ENCODE measurements at places on chromosomes 11 and 22. TPM values are rescaled to one million over a fixed set of nuclear protein-coding genes. Genes with fewer than 3 reads are reported as not detected.

GRCh38 chr11:64021757-64022093 is 14.0 kb upstream of the FLRT1 start:
- no peaks in the 10 kb centered on the region for H3K4me1 ChIP-seq
- no peaks in the 10 kb centered on the region for H3K27me3 ChIP-seq
- no peak overlapping the region for H3K4me3 ChIP-seq
- no peak overlapping the region for H3K27ac ChIP-seq

DNA sequence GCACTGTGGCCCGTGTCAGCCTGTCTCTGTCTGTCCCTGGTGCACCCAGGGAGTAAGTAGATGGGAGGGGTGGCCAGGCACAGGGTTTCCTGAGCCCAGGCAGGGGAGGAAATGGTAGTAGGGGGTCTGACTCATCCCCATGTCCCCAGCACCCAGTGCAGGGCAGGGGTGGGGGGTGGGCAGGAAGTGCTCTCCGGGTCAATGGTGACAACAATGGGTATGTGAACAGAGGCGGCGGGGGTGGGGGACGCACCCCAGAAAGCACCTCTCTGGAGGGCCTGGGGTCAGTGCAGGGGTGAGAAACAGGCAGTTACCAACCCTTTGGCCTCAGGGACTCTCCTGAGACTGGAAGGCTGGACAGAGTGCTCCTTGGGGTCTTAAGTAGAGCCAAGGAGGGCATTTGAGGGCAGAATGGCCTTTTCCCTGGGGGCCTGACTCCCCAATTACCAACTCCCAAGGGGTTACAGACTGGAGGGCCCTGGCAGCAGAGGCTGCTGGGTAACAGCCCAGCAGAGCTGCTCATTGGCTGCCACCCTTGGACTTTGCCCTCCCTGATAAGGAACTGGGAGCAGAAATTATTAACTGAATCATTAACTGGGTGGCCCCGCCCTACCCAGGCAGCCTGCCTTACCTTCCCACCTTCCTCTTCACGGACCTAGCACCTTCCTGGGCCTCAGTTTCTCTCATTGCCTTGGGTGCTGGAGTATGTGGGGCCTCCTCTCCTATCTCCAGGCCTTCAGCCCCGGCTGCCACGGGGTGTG is 4.2 kb downstream of the MYRF start:
- no peak for DNase-seq
- H3K36me3 ChIP-seq: no peaks in the 10 kb centered on the region
- H3K4me1 ChIP-seq: 0 out of 2 replicates have a peak, but pooled peaks cover 3% of the 10 kb centered on the region
- no peak overlapping the region for H3K27ac ChIP-seq

The ST3GAL4 gene
- total RNA-seq: 53.3 TPM

DNA sequence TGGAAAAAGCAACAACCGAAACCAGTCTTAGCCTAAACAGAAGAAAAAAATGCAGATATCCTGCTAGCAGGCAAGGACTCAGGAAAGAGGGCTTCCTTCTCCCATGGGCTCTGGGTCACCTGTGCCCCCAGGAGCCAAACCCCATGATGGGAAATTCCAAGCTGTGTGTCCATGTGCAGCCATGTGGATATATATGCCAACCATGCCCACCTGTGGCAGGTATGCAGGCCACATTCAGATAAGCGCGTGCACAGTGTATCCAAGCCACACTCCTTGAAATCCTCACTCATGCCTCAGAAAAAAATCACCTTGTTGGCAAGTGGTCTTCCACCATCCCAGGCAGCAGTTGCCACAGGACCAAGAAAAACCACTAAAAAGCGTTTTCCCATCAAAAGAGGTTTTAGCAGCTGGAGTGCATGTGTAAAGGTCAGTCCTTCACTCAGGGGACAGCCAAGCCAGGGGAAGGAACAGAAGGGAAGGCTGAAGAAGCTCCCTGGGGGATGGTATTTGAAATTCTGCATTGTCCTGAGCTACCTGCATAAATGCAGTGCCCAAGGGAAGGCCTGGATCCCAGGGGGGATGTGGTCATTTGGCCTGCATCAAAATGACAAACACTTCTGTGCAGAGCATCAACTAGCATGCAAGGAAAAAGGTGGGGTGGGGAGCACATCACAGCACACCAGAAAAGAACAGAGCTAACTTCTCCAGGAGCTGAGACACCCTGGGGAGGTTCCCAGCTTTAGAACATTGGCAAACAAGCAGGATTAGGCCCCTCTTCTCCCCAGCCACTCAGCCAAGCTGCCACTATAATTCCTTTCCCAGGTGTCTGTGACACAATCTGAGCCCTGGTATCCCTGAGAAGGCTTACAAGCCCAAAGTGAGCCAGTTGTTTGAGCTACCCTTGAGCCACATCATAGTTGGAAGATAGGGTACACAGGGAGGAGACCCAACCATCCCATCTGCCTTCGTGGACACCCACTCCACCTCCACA is 76.2 kb downstream of the GALNT18 start:
- no peak for DNase-seq
- no peaks in the 10 kb centered on the region for H3K4me1 ChIP-seq
- no peak overlapping the region for H3K4me3 ChIP-seq
- H3K27ac ChIP-seq: no peak overlapping the region
- no peaks in the 10 kb centered on the region for H3K36me3 ChIP-seq

- H3K27me3 ChIP-seq: 0 out of 2 replicates have a peak, but pooled peaks cover 16% of the 10 kb centered on the region
- no peaks in the 10 kb centered on the region for H3K36me3 ChIP-seq
- H3K27ac ChIP-seq: no peak overlapping the region
- no peak overlapping the region for H3K4me3 ChIP-seq
Observed at GRCh38 chr11:121459413-121460017, 6.7 kb upstream of the SORL1-AS1 start.

The OR5A1 gene
- not detected for total RNA-seq

DNA sequence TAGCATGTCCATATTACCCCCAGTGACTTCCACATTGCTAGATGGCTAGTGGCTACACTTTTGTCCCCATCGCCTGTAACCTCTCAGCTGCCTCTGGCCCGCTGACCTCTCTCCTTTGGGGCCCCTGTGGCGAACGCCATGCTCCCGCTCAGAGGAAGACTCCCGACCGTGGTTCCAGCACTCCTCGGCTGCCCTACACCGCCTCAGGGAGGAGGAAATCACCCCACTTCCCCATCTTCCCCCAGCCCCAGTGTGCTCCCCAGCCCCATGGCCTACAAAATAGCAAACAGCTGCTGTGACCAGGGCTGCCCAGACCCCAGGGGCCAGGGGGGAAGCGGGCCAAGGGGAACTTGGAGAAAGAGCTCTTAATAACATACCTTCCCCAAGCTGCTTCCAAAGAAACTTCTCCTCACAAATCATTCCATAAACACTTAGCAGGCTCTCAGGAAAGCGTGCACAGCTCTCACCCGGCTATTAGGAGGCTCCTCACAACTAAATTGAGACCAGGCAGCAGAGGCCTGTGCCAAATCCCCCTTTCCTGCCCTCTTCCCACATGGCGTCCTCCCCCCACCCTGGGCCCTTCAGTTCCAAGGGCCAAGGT is 63.5 kb upstream of the WNT11 start:
- H3K27me3 ChIP-seq: 0 out of 2 replicates have a peak, but pooled peaks cover 4% of the 10 kb centered on the region
- no peak overlapping the region for H3K27ac ChIP-seq
- H3K36me3 ChIP-seq: no peaks in the 10 kb centered on the region
- no peak overlapping the region for H3K4me3 ChIP-seq
- peaks cover 26% of the 10 kb centered on the region for H3K4me1 ChIP-seq

DNA sequence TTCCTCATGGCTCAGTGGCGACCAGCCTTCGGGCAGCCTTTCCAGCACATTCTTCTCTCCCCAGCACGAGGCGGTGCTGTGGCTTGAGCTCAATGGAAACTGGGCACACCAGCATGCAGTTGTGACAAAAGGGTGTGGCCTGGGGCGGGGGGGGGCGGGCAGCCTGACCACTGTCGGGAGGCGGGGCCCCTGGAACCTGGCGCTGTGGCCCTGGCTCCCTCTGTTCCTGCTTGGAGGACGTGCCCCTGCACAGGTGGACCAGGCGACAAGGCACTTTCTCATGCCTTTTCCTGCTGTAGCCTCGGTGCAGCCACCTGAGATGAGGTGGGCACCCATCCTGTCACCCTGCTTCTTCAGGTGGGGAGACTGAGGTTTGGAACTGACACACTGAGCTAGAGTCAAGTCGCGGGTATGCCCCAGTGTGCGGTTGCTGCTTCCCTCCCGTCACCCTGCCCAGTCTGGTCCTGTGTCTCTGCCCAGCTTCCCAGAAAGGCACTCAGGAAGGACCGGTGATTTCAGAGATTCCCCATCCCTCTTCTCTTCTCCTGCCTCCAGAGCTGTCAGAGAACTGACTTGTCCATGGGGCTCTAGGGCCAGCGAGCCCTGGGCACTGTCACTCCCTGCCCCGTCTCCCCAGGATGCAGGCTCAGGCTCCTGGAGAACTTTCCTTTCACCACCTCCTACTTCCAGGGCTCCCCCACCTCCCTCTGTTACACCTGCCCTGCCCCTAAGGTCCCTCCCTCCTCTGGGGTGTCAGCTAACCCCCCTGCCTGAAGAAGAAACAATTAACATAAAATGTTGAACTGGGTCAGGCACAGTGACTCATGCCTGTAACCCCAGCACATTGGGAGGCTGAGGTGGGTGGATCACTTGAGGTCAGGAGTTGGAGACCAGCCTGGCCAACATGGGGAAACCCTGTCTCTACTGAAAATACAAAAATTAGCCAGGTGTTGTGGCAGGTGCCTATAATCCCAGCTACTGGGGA is 9.9 kb downstream of the B3GAT1 start:
- no peak overlapping the region for H3K4me3 ChIP-seq
- no peaks in the 10 kb centered on the region for H3K27me3 ChIP-seq
- DNase-seq: no peak
- H3K4me1 ChIP-seq: no peaks in the 10 kb centered on the region
- H3K27ac ChIP-seq: no peak overlapping the region
